Naive B cell (primary cell): ENCODE measurements at places on chromosomes 12 and 14.

DNA sequence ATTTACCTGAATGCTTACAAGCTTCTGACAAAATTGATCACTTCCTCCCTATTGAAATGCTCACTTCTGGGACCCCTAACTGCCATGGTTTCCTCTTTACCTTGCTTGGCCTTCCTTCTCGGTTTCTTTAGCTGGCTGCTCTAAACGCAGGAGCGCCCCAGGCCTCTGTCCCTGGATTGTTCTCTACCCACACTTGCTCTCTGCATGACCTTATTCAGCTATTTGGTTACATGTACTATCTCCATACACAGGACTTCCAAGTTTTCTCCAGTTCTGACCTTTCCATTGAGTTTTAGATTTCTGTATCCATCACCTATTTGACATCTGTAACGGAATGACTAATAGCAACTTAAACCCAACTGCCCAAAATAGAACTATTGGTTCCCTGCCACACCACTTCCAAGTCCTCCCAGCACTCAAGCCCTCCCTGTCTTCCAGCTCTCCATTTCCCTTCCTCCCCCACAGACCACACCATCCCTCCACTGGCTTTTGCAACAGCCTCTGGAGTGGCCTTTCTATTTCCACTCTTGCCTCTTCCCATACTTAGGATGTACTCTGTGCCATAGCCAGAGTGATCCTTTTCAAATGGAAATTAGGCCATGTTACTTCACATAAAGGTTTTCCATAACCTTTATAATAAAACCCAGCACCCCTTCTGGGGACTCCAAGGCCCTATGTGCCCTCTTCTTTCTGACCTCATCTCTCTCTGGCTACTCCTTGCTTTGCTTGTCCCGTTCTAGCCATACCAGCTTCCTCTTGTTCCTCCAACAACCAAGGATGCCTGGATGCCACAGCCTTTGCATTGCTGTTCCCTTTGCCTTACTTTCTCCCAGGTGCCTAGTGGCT lies 202.2 kb downstream of the AEBP2 start:
- DNase-seq = no peak

GRCh38 chr12:110117956-110118685 lies 6.0 kb upstream of the IFT81 start:
- no peak for DNase-seq

GRCh38 chr12:49462083-49462744 lies 76.6 kb upstream of the KCNH3 start:
- no peak for DNase-seq

DNA sequence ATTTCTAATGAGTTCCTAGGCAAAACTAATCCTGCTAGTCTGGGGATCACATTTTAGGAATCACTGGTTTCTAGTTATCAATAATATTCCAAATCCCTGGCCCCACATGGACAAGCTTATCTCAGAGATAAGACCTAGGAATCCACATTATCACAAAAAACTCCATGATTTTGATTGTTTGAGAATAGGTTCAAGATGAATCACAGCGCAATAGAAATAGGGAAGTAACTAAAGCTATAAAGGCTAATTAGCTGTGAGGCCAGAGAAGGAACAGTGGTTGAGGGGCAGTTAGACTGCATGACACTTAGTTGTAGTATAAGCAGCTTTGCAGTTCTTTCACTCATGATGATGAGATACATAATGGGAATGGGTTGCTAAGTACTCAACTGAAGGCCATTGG lies 13.1 kb upstream of the ATP5F1B start:
- no peak for DNase-seq

- no peak for DNase-seq
Observed at GRCh38 chr12:81627336-81628189, 131.6 kb downstream of the PPFIA2 start.

DNA sequence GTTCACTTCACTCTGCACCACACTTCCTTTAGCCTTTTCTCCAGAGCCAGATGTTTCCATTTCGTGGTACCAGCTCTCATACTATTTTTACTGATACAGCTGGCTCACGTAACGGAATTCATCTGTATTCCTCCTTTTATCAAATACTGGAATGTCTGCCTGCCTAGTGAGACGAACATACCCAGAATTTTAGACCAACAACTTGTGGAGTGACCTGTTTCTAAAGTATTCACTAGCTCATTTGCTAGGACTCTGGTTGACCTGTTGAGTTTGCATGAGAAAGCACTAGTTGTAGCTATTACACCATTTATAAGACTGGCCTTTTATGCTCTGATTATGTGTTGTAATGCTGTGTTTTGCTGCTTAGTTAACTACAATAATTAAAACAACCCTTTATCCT lies 22.6 kb downstream of the KCNA5 start:
- DNase-seq = no peak

GRCh38 chr14:90508536-90509254 lies 111.9 kb downstream of the CALM1 start:
- DNase-seq = no peak

DNA sequence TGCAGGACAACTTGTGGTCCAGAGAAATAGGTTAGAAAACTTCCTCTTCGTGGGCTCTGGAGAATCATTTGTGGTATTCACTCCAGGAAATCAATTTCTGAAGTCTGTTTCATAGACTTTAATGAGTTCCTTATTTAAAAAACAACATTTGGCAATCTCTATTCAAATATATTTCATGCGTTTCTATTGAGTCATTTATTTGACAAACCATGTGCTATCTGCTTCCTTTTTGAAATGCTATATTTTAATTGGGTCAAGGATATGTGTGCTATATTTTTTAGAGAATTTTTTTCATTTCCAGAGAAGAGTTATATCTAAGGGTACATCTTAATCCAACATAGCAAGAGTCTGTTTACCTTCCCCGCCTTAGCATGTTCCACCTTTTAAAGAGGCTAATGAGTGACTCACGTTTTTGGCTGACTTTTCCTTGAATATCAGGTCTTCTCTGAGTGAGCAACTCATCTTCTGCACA lies 252.4 kb upstream of the EGLN3 start:
- no peak for DNase-seq

GRCh38 chr14:91229005-91229382 lies 15.5 kb downstream of the GPR68 start:
- no peak for DNase-seq

DNA sequence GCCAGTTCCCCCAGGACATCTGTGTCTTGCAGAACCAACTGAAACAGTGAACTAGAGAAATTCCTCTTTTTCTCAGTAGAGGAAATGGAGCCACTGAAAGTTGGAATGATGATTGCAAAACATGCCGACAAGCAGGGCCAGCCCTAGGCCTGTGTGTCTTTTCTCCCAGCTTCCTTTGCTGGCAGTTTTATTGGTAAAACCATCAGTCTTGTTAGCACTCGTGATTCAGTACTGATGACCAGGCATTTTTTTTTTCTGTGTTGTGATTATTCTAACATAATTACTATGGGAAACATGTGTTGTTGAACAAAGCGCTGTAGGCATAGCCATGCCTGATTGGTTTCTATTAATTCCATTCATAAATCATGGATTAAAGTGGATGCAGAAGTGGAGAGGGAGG lies 620.7 kb downstream of the AACS start:
- no peak for DNase-seq

DNA sequence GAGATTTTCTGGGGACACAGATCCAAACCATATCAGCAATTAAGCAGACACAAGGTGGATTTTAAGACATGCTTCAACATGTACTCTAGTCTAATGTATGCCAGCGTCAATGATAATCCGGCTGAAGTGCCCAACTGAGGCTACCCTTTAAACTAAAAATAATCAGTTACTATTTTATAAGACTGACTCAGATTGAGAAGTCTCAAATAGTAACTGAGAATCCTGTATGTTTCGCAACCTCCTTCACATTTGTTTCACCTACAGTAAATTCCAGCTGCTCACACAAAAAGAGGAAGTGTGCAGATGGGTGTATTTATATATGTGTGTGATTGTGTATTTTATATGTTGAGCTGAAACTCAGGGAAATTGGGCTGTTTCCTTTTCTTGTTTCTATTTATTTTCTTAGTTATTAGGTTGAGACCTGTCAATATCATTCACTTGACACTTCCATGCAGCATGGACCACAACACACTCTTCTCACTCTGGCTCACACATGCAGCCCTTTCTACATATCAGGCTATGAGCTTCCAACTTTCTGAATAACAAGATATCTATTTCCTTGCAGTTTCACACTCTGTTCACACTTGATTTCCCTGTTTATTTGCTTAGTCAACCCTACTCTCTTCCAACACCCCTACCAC lies 1224.9 kb upstream of the TMEM132C start:
- no peak for DNase-seq

DNA sequence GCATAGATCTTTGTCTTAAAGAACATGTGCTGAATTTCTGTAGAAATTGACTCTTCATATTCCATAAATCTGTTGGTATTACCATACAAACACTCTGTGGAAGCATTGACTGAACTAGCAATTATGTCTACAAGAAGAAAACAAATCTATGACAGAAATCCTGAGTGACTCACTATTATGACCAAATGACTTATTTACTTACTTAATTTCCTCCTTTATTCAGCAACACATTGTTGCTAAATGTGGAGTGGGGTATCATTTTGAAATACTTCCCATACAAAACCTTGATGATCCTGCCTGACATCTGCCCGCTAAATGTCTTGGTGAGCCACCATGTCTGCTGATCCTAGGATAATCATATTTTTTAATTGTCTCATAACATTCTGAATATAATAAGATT lies 99.1 kb upstream of the SLCO1C1 start:
- no peak for DNase-seq

DNA sequence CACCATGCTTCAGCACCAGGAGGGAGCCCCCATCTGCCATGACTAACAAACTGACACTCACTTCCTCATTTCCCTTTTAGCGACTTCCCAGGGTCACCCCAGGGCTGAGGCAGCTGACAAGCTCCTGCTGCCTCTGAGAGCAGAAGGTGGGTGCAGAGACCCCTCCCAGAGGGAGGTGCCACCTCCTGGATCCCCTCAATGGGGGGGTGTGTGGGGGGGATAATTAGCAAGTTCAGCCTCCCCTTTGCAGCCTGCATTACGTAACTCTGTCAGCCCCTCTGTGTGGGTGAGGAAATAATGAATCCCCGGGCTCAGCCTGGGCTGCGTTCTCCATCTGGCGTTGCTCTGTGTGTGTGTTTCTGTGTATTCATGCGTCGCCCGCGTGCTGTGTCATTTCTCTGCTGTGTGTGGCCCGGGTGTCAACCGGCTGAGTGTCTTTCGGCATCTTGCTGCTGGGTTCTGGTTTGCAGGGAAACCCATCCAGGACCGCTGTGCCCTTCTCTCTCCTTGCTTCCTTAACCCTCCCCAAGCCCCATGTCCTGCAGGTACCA lies 28.0 kb downstream of the NOS1 start:
- no peak for DNase-seq

GRCh38 chr14:77579065-77579464 lies 37.4 kb downstream of the SPTLC2 start:
- DNase-seq = no peak

DNA sequence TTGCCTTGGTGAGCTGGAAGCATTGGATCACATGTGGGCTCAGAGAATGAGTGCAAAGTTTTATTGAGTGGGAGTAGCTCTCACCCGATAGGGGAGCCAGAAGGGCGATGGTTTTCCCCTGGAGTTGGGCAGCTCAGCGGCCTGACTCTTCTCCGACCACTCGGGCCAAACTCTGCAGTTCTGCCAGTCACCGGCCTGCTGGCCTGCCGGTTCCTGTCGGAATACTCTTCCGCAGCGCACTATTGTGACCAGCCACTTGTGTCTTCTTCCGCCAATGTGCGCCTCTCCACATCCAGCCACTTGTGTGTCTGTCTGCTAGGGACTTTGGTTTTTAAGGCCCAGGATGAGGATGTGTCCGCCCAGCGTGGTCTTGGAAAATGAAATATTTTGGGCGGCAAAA lies 43.5 kb upstream of the PRKD1 start:
- no peak for DNase-seq

GRCh38 chr12:43540470-43540869 lies 11.5 kb downstream of the ADAMTS20 start:
- DNase-seq = no peak

DNA sequence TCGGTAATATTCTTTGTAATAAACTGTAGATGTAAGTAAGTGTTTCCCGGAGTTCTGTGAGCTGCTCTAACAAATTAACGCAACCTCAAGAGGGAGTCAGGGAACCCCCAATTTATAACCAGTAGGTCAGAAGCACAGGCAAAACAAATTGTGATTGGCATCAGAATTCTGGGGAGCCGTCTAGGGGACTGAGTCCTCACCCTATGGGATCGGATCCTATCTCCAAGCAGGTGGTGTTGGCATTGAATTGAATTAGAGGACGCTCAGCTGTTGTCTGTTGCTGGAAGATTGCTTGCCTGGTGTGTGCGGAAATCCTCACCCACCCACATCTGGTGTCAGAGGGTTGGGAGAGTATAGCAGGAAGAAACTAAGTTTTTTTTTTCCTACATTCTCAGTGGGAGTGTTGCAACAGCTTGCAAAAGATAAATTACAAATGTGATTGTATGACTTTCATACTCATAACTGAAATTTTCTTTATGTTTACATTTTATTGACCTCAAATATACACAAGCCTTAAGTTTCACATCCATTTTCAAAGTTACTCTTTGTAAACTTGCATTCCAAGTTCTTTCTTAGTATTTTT lies 5.5 kb downstream of the TMEM52B start:
- no peak for DNase-seq

- DNase-seq = no peak
Observed at GRCh38 chr14:105335735-105336476, 21.4 kb downstream of the PACS2 start.

- no peak for DNase-seq
Observed at GRCh38 chr14:74169906-74170305, 69.3 kb upstream of the VSX2 start.
